Activated T-helper 2 cell treated with anti-CD3 and anti-CD28 coated beads, Interferon-gamma antibody, Interleukin-2, Interleukin-4, amounts not matched to agents 10 μg/mL and 5 μg/mL and 100 μg/mL, durations not matched to agents 14 hours and 24 hours and 36 hours (primary cell): ENCODE measurements at places on chromosomes 12 and 14.

DNA sequence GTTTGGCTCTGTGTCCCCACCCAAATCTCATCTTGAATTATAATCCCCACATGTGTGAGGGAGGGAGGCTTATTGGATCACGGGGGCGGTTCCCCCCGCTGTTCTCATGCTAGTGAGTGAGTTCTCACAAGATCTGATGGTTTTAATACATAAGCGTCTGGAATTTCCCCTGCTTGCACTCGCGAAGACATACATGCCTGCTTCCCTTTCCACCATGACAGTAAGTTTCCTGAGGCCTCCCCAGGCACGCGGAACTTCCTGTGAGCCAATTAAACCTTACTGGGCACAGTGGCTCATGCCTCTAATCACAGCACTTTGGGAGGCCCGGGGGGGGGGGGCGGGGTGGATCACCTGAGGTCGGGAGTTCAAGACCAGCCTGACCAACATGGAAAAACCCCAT lies 60.8 kb downstream of the R3HDM2 start:
- no peak for DNase-seq

DNA sequence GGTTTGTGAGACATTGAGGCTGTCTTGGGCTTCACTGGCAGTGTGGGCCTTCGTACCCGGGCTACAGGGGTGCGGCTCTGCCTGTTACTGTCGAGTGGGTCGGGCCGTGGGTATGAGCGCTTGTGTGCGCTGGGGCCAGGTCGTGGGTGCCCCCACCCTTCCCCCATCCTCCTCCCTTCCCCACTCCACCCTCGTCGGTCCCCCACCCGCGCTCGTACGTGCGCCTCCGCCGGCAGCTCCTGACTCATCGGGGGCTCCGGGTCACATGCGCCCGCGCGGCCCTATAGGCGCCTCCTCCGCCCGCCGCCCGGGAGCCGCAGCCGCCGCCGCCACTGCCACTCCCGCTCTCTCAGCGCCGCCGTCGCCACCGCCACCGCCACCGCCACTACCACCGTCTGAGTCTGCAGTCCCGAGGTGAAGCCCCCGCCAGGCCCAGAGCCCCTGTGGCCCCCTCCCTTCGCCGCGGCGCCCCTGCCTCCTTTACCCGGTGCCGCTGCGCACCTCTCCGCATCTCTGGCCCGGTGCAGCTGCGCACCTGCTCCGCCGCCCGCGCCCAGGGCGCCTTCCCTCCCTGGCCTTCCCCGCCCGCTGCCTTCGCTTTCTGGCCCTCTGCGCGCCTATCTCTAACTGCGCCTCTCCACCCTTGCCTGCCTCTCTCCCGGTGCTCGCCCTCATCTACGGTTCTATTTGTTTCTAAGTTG lies at the start of gene ENO2:
ENO2 (plus strand) TSS at position 335 of the 701 bp plus-strand sequence. CDS start 1,253 bp downstream, outside the sequence.
- peak; percentile 74 for DNase-seq

GRCh38 chr12:65248656-65249633 lies 29.5 kb upstream of the MSRB3 start:
- no peak for DNase-seq

DNA sequence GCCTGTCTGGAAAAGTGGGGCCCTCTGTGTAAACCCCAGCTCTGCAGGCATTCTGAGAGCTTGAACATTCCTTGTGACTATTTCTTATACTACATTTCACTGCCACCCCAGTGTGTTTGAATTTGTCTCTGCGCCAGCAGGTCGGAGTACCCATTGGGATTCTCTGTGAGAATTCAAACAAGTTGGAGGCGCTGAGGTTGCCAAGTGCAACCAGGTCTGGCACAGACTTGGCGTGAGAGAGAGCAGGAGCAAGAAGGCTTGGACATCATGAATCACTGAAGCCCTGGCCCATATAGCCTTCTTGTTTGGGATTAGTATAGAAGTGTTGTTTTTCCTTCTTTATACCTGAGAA lies 33.0 kb upstream of the ATP2A2 start:
- no peak for DNase-seq

DNA sequence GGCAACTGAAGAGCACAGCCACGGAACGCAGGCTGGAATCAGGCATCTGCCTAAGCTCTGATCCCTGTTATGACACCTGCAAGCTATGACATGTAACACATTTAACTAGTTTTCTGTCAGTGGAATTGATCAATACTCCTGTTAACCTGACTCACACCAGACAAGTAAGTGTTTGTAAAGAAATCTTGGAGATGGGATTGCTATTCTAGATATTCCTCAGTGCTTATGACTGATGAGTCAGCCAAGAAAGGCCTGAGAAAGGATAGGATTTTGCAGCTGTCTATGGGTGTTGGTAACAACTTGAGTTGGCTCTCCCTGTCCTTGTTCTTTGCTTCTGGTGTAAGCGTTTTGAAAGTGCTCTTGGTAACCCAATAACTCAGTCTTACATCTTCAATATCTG lies 110.5 kb downstream of the GPR135 start:
- no peak for DNase-seq

DNA sequence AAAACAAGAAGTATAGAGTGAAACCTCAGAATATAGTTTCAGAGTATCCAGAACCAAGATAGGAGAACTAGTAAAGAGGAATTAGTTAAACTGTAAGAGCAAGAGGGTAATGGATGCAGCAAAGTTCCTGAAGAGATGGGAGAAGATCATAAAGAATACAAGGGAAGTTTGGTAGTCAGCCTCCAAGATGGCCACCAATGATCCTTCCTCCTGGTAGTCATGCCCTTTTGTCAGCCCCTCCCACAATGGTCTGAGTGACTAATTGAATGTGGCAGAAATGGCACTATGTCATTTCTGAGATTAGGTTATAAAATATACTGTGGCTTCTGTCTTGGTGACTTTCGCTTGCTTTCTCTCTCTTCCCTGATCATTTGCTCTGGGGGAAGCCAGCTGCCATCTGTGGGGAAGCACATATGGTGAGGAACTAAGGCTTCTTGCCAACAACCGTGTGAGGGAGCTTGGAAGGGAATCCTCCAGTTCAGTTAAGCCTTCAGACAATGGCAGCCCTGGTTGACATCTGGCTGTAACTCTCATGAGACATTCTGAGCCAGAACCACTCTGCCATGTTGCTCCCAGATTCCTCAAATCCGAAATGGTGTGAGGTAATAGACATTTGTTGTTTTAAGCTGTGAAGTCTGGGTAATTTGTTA lies 55.3 kb upstream of the AMN1 start:
- no peak for DNase-seq

DNA sequence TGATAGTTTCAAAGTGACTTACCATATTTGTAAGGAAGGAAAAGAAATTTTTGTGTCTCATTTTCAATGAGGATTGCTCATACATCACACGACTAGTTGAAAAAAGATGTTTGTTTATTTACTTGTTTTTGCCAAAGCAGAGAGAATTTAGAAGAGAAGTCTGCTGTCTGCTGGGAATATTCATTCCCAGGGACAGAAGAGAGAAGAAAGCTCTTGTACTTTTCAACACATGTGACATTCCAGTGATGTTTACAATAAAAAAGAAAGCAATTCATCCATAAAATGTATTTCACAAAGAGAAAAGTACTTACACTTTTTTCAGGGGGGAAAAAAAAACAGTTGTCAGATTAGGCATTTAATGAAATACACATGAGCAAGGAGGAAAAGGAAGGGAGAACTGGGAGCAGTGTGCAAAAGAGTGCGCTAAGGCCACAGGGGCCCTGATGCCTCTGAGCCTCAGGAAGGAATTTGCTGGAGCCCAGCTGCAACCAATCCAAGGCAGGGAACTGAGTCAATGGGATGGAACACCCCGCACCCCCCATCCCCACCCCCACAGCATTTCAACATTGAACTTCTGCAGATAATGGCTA lies 115.0 kb downstream of the RPAP3 start:
- DNase-seq, result no peak

DNA sequence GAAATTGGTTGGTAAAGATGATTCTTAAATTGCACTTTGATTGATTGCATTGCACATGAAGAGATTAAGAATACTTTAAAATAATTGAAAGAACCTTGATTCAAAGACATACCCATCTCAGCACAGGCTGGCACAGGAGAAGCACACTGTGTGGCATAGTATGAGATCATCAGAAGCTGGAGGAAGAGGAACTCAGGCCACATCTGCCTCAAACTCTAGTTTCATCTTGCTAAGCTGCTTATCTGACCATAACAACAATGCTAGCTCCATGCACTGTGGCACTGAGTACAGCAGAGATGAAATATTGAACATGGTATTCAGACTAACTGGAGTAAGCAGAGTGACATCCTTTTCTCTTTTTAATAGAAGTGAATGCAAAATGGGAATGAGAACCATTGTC lies 99.1 kb downstream of the TBC1D30 start:
- no peak for DNase-seq

GRCh38 chr14:101083564-101084435 lies 180.3 kb upstream of the RTL1 start:
- DNase-seq, result no peak

GRCh38 chr12:51632623-51633022 lies 41.6 kb downstream of the SCN8A start:
- no peak for DNase-seq

DNA sequence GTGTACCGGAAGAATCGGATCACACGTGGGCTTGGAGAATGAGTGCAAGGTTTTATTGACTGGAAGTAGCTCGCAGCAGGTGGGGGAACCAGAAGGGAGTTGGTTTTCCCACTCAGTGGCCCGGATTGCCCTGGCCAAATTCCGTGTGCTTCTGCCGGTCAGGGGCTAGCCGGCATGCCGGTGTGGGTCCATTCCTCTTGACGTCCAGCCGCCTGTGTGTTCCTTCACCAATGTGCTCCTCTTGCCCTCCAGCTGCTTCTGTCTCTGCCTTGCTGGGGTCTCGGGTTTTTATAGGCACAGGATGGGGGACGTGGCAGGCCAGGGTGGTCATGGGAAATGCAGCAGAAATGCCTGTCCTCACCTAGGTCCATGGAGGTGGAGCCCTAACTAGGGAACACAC lies 11.0 kb downstream of the MYRFL start:
- DNase-seq, result no peak

GRCh38 chr12:4645023-4645422 lies 3.8 kb downstream of the AKAP3 start:
- DNase-seq, result no peak

- peak; percentile 41 for DNase-seq
Measured at GRCh38 chr12:92185052-92185451, 39.4 kb upstream of the BTG1 start.

- DNase-seq, result no peak
Measured at GRCh38 chr14:88191605-88192004, 131.5 kb downstream of the KCNK10 start.

DNA sequence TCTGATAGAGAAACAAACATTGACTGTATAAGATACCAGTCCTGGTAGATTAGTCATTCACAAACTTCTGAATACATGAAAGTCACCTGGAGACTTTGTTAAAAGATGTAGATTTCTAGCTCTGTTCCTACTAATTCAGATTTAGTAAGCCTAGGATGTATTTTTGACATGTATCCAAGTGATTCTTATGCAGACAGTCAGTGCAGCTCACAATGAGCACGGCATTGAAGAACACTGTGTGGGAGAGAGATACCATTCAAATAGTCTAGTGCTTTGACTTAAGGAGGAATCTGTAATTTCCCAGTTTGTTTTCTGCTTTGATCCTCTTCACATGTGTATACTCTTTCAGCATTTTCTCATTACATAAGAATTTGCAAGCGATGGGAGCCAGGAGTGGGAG lies 68.7 kb upstream of the STXBP6 start:
- no peak for DNase-seq

DNA sequence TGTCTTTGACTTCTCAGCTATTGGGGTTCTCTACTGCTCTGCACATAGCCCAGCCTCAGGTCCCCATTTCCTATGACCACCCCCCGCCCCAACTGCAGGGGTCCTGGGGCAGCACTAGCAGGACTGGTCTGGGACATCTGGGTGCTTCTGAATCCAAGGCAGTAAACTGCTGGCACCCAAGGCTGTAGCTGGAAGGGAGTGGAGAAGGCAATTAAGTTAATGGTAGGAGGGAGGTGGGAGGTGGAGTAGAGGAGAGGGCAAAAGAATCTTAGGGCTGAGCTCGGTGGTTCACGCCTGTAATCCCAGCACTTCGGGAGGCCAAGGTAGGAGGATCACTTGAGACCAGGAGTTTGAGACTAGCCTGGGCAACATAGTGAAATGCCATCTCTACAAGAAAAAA lies 11.5 kb downstream of the PLEK2 start:
- DNase-seq, result no peak

DNA sequence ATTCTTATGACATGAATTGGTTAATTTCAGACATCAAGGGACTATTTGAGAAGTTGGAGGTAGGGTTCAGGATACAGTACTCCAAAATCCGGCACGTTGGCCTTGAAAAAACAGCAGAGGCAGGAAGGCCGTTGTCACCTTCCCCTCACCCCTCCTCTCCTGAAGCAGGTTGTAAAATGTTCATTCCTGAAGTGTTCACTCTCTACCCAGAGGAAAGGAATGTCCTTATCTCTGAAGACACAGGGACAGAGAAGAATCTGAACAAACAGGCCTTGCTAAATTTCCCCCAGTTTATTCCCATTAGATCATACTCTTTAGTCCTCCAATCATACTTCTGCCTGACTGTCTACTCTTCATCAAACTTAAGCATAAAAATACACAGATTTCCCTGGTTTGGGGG lies 313.6 kb downstream of the ZFP36L1 start:
- no peak for DNase-seq

GRCh38 chr14:22515929-22516328 lies 73.1 kb downstream of the DAD1 start:
- no peak for DNase-seq

DNA sequence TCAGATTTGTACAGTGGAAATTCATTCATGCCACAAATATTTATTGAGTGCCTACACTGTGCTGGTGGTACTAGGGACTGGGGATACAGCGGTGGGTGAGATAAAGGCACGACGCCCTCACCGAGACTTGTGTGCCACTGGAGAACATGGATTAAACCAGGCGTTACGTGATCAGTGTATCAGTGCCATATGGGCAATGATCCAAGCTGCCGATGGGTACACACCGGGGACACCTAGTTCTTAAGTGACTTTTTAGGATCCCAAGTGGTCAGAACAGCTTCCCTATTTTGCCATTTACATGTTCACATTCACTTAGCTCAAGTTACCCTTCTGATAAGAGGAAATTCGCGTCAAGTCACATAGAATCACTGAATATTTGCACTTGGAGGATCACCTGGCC lies 236.7 kb downstream of the CACNA1C start:
- no peak for DNase-seq

DNA sequence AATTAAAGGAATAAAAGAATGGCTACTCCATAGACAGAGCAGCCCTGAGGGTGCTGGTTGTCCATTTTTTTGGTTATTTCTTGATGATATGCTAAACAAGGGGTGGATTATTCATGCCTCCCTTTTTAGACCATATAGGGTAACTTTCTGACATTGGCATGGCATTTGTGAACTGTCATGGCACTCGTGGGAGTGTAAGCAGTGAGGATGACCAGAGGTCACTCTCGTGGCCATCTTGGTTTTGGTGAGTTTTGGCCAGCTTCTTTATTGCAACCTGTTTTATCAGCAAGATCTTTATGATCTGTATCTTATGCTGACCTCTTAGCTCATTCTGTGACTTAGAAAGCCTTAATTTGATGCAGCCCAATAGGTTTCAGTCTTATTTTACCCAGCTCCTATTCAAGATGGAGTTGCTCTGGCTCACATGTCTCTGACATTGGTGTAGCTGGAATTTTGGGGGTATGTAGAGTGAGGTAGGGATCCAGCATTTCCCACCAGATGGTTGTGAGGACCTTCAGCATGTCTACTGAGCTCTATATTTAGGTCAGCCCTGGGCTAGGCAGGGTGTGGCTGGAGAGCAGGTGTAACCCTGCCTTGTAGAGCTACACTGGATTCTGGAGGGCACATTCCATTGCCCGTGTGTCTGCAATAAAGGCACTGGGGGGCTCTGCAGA lies 103.5 kb upstream of the SLC38A2 start:
- DNase-seq, result no peak

GRCh38 chr12:112239881-112240280 lies 114.5 kb downstream of the TRAFD1 start:
- DNase-seq, result no peak
